Upper lobe of left lung (tissue), 6 donors: ENCODE measurements at places on chromosomes 13 and 19.
A peak's percentile ranks its signal among the peaks of the same experiment; 100 is the strongest.

DNA sequence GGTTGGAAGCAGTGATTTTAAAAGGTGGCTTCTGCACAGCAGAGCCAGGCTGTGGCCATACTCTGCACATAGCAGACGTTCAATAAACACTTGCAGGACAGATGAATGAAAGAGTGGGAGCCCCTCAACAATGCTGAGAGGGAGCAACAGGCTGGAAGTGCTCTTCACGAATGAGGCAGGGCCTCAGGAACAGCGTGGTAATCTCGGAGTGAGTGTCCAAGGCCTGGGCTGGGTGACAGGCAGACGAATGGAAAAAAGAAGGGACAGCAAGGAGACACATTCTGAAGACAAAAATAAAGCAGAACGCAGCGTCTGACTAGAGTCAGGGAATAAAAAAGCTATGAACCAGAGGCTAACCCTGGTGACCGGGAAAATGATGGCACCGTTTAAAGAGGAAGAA is 11.1 kb downstream of the GJA3 start:
- DNase-seq = no peak

GRCh38 chr19:32813862-32814425 is 55.6 kb downstream of the SLC7A9 start:
- no peak for DNase-seq

GRCh38 chr19:30371161-30371836 is 885 bp upstream of the ZNF536 start:
- DNase-seq = no peak

GRCh38 chr19:7851623-7852500 is 21.8 kb downstream of the EVI5L start:
- peak; percentile 82 for DNase-seq

DNA sequence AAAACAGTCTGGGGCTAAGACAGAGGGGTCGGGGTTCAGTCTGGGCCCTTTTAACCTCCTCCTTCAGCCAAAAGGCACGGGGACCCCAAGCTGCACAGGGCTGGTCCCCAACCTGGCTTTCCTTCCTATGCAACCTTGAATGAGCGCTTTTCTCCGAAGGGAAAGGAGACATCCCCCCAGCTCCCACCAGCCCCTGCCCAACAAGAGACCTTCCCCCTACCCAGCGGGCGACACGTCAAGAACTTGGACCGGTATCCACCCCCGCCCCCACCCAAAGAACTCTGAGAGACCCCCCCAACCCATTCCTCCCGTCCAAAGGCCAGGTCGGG is 35.0 kb upstream of the NANOS3 start:
- no peak for DNase-seq

DNA sequence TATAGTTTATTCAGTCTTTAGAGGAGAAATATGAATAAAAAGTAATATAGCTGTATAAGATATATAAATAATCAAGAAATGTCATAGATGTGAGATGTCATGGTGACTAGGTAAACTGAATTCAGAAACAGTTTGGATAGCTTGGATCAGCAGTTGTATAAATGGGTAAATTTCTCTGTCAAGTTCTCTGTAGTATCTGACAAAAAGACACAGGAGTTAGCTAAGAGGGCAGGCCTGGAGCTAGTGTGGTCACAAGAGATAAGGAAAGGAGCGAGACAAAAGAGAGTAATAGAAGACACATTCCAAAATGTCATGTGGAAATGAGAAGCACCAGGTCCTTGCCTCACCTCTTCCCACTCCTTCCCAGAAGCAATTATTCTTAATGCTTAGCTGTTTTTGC is 349.0 kb downstream of the LMO7 start:
- DNase-seq = no peak

GRCh38 chr19:38162632-38163031 is 61.4 kb downstream of the DPF1 start:
- no peak for DNase-seq

- no peak for DNase-seq
Observed at GRCh38 chr13:66681403-66681802, 548.7 kb downstream of the PCDH9 start.

GRCh38 chr13:24747248-24748060 is 16.5 kb upstream of the RNF17 start:
- DNase-seq = no peak

- DNase-seq = no peak
Observed at GRCh38 chr19:11699931-11700794, 38.6 kb downstream of the ZNF823 start.

DNA sequence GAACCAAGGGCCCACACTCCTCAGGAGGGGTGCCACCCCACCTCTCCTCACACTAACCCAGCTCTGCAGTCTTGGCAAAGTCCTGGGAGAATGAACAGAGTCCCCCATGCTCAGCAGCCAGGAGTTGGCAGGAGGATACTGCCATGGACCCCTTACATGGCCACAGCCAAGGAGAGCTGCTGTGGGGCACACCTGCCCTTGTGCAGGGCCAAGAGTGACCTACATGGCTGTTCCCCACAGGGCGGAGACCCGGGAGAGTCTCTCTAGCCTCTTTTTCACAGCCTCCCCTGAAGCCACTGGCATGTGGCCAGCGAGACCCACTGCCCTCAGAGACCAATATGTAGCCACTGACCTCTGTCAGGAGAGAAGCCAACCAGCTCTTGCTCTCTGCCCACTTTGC is 45.9 kb upstream of the VSTM2B start:
- no peak for DNase-seq

DNA sequence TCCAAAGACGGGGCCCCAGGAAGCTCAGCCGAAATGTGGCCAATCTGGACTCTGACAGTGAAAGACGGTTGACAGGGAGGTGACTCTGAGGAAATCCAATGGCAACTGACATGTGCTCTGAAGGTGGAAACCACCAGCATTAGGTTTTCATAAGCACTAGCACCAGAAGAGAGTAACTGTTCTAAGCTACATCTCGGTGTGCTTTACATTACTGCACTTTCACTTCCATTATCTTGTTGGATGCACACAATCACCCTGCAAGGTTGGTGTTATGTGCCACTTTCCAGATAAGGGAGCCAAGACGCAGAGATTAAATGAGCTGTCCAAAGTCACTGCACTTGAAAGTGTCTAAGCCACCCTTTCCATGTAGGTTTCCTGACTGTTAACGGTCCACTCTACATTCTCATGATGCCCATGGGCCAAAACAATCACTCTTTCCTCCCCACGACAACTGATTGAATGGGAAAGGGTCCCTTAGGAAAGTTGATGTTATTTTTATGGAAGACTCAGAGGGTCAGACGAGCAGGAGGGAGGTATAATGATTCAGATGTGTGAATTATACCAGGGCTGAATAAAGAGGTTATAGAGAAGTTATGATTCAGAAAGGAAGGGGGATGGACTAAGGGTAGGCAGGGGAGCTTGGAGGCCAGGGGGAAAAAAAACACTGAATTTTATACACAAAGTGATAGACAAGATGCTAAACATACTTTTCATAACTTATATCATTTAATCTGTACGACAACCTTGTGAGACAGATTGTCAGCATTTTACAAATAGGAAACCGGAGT is 52.8 kb downstream of the RUBCNL start:
- no peak for DNase-seq

- DNase-seq = no peak
Observed at GRCh38 chr13:30113551-30113950, 193.8 kb downstream of the KATNAL1 start.

- DNase-seq = no peak
Observed at GRCh38 chr19:14028901-14029300, 953 bp downstream of the RLN3 start.

GRCh38 chr19:58228585-58229254 is at the start of gene ZNF544:
Gene ZNF544 (plus strand): TSS chr19:58228914. CDS start chr19:58244024, 15,110 bp downstream.
- peak; percentile 83 for DNase-seq

GRCh38 chr13:43325636-43326035 is 302.2 kb downstream of the DNAJC15 start:
- no peak for DNase-seq

- DNase-seq = no peak
Observed at GRCh38 chr13:34637138-34637537, 304.9 kb upstream of the NBEA start.

GRCh38 chr19:33683881-33684537 is 62.3 kb downstream of the CHST8 start:
- no peak for DNase-seq

DNA sequence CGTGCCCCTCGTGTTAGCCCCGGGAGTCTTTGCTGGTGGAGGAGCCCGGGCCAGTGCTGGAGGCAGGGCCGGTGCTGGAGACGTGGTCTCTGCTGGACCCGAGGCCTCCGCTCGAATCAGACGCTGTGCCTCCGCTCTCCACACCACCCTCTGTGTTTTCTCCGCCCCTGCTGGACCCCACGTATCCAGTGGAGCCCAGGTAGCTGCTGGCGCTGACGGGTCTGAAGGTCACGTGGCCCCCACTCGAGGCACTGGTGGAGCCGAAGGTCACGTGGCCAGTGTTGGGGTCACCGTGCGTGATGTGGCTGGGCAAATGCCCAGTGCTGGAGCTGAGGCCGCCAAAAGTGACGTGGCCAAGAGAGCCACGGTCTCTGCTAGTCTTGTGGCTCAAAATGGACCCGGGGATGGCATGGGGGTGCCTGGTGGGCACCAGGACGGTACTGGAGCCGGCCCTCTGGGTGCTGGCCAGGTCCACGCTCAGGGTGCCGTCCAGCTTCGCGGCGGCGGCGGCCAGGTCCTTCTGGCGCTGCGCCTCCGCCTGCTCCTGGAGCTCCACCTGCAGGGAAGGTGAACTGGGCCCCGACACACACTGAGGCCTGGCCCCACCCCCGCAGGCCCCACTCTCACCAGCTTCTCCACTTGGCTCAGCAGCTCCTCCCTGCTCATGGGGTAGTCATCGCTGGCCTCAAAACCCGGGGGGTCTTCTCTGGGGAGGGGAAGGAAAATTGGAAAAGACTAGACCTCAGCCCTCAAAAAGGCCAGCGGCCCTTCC is 27.3 kb downstream of the ZNF114 start:
- DNase-seq = no peak

DNA sequence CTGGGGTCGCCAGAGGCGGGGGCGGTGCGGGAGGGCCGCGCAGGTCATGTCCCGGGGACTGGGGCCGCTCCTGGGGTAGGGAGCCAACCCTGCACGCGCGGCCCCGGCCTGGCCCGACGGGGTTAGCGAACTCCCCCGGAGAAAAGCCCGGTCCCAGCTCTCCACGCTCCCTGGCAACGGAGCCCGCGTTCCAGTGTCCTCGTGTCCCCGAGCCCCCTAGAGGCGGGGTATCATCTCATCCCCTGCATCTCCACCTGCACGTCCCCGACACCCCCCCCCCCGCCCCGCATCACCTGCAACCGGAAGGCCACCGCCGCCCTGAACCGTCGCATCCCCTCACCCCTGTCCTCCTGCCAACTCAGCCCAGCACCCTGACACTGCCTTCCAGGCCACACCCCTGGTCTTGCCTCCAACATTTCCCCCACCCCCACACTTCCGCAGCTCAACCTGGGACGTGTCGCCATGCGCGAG is 2.7 kb downstream of the WDR88 start:
- DNase-seq = peak; percentile 83

- DNase-seq = peak; percentile 25
Observed at GRCh38 chr13:77975358-77976042, 56.9 kb upstream of the EDNRB start.

DNA sequence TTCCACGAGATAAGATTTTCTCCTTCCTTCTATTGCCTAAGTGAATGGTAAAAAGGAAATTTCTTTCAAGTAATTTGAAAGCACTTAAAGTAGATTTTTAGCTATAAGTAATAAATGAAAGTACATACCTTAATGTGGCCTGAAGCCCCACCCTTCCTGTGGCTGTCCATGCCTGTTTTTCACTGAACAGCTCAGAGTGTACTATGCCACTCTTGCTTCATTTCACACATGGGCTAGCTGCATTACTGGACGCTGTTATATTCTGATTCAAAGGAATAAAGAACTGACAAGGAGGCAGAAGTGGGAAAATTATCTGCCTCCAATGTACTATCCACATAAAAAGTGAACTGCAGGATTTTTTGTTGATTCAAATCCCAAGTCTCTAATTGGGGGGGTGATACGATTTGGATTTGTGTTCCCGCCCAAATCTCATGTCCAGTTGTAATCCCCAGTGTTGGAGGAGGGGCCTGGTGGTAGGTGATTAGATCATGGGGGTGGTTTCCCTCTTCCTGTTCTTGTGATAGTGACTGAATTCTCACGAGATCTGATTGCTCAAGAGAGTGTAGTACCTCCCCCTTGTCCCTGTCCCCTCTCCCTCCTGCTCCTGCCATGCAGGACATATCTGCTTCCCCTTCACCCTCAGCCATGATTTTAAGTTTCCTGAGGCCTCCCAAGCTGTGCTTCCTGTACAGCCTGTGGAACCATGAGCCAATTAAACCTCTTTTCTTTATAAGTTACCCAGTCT is 154.7 kb upstream of the SGCG start:
- DNase-seq = no peak

GRCh38 chr19:19538061-19538784 is at the start of gene CILP2:
Gene CILP2 (plus strand): TSS chr19:19538265. CDS start chr19:19538350, 85 bp downstream.
- peak; percentile 93 for DNase-seq

DNA sequence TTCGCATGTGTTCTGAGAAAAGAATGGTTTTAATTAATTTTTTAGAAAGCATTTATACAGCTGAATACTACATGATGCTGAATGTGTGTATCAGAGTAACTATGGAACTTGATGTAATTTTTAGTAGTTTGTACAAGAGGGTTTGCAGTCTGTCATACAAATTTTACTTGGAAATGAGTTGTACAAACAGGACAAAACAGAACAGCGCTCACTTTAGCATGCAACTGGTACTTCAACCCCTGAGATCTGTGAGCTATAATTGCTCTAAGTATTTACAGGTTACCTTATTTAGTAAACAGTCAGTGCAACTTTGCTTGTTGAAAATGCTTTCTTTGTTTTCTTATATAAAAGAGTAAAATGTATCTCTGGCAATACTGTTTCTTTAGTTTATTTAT is 706 bp downstream of the TNFRSF19 start:
- DNase-seq = no peak

DNA sequence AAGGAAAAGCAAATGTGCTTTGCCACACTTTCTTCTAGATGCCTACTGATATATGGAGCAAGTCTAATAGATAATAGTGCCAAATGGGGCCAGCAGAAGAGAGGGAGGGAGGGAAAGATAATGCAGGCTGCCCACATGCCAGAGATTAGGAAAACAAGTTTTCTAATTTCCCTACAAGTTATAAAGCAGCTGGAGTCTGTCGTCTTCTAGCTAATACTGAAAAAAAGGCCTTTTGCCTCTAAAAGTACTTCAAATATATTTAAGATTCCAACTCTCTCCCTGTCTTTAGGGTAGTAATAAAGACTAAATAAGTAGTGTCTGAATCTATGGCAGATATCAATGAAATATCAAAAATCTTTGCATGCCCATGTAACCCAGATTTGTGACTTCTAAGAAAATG is 632.0 kb upstream of the MIR17HG start:
- DNase-seq = no peak

- DNase-seq = no peak
Observed at GRCh38 chr19:6358003-6358402, 3.3 kb upstream of the CLPP start.

DNA sequence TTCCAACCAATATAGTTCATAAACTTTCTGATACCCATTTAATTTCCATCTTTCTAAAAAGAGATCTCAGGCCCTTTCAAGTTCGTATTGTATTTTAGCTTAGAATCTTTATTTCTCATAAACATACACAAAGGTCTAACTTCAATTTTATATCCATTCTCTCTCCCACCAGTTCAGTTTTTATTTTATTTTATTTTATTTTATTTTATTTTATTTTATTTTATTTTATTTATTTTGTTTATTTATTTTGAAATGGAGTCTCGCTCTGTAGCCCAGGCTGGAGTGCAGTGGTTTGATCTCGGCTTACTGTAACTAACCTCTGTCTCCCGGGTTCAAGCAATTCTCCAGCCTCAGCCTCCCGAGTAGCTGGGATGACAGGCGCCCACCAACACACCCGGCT is 552.8 kb downstream of the SLITRK5 start:
- DNase-seq = no peak
